ENCODE measurements at places on chromosomes 5 and 9. TPM values are rescaled to one million over a fixed set of nuclear protein-coding genes. Genes with fewer than 3 reads are reported as not detected.

The POU4F3 gene
- total RNA-seq, result not detected

The NNT gene
- 80.3 TPM for total RNA-seq

The PLEKHG4B gene
- total RNA-seq, result not detected

The TAL2 gene
- not detected for total RNA-seq

The FGFR4 gene
- total RNA-seq, result 0.74 TPM

The UGT3A1 gene
- total RNA-seq, result not detected

The ENTR1 gene
- 36.3 TPM for total RNA-seq

The NOXA1 gene
- total RNA-seq, result 0.36 TPM

The ARL14EPL gene
- total RNA-seq, result 0.18 TPM

The HTR4 gene
- not detected for total RNA-seq

The COL27A1 gene
- total RNA-seq, result 2.1 TPM

The ADGRD2 gene
- total RNA-seq, result not detected

The SLCO4C1 gene
- total RNA-seq, result 0.09 TPM

The FOXD4L3 gene
- not detected for total RNA-seq

The IFNA21 gene
- total RNA-seq, result not detected

The CCL27 gene
- not detected for total RNA-seq

The CTNND2 gene
- 1.9 TPM for total RNA-seq

The TPM2 gene
- total RNA-seq, result 2,099 TPM

The CCNJL gene
- total RNA-seq, result 0.82 TPM

The IL13 gene
- not detected for total RNA-seq

The IFNE gene
- total RNA-seq, result 4.5 TPM

The LECT2 gene
- total RNA-seq, result not detected

The SLC36A3 gene
- not detected for total RNA-seq
